ENCODE measurements at places on chromosomes 13 and 19. TPM values are rescaled to one million over a fixed set of nuclear protein-coding genes. Genes with fewer than 3 reads are reported as not detected.

DNA sequence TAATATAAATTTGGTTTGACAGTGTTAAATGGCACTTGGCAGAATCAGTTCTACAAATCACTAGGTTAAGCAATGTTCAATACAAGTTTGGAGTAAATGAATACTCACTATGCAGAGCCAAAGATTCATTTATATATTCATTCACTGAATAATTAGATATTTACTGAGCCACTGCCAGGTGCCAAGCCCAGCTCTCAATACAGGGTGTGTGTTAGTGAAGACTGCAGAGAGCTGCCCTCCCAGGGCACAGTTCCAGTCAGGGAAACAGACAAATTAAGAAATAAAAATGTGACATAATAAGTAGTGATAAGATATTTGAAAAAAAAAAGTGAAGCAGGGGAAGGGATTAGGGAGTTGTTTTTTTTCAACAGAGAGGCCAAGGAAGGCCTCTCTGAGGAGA, 411.7 kb downstream of the KCNRG start:
- no peaks in the 10 kb centered on the region for H3K36me3 ChIP-seq
- no peaks in the 10 kb centered on the region for H3K4me1 ChIP-seq
- DNase-seq = no peak

DNA sequence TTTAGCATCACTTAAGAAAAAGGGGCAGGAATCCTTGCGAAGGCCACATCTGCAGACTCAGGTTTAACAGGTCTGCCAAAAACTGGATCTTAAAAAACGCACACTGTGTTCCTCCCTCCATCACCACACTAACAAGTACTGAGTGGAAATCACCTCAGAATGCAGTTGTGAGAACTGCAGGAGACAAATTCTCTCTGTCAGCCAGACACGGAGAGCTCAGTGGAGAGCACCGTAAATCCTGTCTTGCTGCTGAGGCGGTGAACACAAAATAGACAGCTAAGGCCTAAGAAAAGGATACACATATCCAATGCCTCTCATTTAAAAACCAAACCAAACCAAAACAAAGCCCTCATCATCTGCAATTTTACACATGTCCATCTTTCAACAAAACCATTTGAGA, 1287.6 kb downstream of the EFNB2 start:
- no peaks in the 10 kb centered on the region for H3K27me3 ChIP-seq
- H3K36me3 ChIP-seq = no peaks in the 10 kb centered on the region
- DNase-seq = no peak
- H3K27ac ChIP-seq = no peak overlapping the region
- no peaks in the 10 kb centered on the region for H3K4me1 ChIP-seq

ZNF816 gene
- polyA plus RNA-seq = 5.1 TPM

GRCh38 chr13:42836930-42837690, 55.7 kb downstream of the FAM216B start:
- peak; percentile 91 for DNase-seq
- no peaks in the 10 kb centered on the region for H3K4me1 ChIP-seq
- no peaks in the 10 kb centered on the region for H3K36me3 ChIP-seq
- H3K27me3 ChIP-seq = no peaks in the 10 kb centered on the region
- H3K4me3 ChIP-seq = no peak overlapping the region
- no peak overlapping the region for H3K27ac ChIP-seq

GRCh38 chr19:51010066-51010795, 8.8 kb upstream of the KLK8 start:
- no peaks in the 10 kb centered on the region for H3K36me3 ChIP-seq
- H3K27ac ChIP-seq = no peak overlapping the region
- no peaks in the 10 kb centered on the region for H3K4me1 ChIP-seq

PEAK3 gene
- 0.11 TPM for polyA plus RNA-seq

DNA sequence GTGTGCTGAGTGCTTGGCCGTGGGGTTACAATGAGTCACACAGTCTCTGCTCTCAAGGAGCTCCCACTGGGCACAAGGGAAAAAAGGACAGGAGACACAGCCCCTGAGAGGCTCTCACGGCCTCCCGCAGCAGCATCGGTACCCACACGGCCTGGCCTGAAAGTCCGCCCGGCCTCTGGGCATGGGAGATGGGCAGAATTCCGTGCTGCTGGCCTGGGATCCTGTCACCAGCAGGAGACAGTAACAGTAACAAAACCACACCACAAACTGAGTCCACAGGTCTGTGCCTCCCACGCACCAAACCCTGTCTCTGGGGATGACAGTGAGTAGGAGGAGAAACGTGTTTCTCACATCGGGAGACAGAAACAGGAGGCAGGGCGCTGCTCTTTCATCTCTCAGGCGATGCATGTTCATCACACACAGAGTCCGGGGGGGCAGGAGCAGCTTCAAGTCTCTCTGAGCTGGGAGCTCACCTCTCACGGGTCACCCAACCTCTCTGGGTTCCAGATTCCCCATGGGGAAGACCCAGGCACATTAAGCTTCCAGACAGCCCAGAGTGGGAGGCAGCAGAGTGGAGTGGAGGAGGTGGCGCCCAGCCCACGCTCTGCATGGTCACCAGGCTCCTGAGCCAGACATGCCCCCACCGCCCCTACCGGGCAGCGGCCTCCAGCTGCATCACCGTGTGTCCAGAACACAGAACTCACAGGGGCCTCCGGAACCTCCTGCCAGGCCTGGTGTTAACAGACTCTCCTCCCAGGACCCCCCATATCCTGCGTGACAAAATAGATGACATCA, 124.7 kb upstream of the VSTM2B start:
- H3K27me3 ChIP-seq = no peaks in the 10 kb centered on the region
- H3K27ac ChIP-seq = no peak overlapping the region
- H3K4me3 ChIP-seq = no peak overlapping the region
- H3K36me3 ChIP-seq = peaks cover 3% of the 10 kb centered on the region
- H3K4me1 ChIP-seq = peaks cover 45% of the 10 kb centered on the region
- no peak for DNase-seq

DNA sequence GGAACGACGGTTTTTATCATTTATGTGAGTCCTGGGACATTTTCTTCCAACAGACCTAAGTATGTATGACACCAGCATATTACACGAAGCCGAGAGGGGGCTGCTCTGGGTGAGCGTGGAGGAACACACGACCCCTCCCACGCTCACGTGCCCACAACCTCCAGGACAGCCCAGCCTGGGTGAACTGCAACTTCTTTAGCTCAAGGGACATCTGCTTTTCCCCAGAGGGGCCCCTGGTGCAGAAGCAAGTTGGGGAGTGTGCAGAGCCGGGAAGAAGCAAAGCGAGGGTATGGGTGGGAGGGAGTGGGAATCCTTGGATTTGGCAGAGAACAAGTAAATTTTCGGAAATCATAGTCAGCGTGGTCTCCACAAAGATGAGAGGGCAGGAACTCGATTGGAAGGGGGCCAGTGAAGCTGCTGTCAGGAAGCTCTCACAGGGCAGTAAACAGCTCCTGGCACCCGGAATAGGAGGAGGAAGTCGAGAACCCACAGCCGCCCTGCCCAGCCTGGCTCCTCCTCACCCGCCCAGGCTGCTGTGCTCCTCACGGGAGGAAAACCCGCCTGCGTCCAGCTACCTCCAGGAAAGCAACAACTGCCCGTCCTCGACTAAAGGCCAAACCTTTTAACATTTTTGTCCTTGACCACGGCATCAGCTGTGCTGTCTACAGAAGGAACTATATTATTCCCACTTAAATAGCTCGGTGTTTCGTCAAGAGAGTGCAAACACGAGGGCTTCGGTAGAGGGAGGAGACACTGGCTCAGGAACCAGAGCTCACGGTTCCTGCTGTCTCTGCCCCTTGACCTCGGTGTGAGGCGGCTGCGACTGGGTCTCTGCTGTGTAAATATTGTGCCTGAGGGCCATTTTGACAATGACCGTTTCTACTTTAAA, 17.2 kb upstream of the CFAP97D2 start:
- peaks cover 43% of the 10 kb centered on the region for H3K4me1 ChIP-seq
- peaks cover 2% of the 10 kb centered on the region for H3K27me3 ChIP-seq
- no peak for DNase-seq
- H3K27ac ChIP-seq = no peak overlapping the region
- no peaks in the 10 kb centered on the region for H3K36me3 ChIP-seq

DNA sequence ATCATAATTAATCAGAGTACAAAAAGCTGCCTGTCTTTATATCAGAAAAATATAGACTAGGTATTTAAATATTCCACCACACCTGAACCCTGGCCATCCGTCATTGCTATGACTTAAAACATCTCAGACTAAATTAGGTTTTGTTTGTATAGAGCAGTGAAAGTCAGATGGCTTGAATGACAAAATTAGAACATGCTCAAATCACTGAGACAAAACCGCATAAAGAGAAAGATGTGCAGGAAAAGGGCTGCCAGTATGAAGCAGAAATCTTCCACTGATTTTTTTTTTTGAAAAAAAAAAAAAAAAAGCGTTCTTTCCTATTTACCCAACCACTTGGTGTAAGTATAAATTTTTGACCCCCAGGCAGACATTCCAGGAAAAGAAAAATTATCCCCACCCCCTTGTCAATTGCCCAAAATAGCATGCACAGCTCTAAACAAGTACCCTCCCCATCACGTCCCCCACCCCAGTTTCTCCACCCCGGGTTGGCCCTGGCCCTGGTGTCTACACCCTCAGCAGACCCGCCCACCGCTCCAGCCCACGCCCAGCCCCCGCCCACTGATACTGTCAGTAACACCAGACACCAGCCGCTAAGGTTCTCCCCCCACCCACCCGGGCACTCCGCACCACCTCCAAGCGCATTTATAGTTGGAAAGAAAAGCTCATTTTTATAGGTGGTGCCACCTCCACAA, 118.6 kb downstream of the URI1 start:
- DNase-seq = peak; percentile 64
- H3K4me3 ChIP-seq = no peak overlapping the region
- H3K27me3 ChIP-seq = no peaks in the 10 kb centered on the region
- no peaks in the 10 kb centered on the region for H3K36me3 ChIP-seq

DNA sequence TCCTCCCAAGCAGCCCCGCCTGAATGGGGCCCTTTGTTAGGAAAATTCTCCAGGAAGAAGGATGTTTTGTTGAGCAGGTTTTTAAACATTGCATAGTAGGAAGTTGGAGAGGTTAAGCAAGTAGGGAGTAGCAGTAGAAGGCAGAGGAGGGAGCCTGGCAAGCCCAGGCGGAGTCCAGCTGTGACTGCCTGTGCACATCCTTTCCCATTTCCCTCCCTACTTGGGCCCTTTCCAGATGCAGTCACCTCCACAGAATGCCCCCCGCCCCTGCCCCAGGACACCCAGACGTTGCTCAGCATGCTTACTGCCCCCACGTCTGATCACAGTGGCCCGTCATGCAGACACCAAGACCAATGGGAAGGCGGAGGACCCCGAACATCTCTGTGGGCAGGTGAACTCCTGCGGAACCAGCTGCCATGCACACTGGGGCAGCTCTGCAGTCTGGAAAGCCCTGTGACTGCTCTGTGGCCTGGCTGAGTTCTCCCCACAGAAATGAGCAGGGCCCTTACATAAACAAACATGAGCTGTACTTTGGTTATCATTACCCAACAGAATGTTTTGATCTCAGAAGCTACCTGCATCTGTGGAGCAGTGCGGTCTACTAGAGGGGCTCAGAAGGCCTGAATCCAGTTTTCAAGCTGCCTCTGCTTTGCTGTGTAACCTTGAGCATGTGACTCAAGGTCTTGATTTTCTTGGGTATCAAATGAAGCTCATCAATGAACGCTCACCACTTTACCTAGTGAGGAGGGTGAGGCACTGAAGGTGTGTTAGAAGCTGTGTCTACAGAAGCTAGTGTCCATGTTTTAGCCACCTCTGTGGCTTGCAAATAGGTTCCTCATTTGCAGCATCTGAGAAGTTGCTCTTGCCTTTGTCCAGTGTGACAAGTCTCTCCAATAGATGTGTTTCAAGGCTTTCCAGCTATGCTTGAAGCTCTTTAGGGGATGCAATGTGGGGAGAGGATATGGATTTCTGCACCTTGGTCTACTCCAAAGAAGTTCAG, 84.2 kb downstream of the TNFRSF19 start:
- DNase-seq = no peak
- H3K27me3 ChIP-seq = no peaks in the 10 kb centered on the region
- peaks cover 6% of the 10 kb centered on the region for H3K36me3 ChIP-seq
- H3K4me1 ChIP-seq = peaks cover 26% of the 10 kb centered on the region
- peak overlapping the region; percentile 65 for H3K27ac ChIP-seq

GRCh38 chr19:11067356-11068113, 21.7 kb upstream of the LDLR start:
- H3K4me3 ChIP-seq = no peak overlapping the region
- H3K27ac ChIP-seq = no peak overlapping the region
- peaks cover 5% of the 10 kb centered on the region for H3K4me1 ChIP-seq
- DNase-seq = no peak

GRCh38 chr13:40370661-40371060, 295.8 kb downstream of the FOXO1 start:
- H3K36me3 ChIP-seq = no peaks in the 10 kb centered on the region
- H3K4me3 ChIP-seq = no peak overlapping the region
- no peaks in the 10 kb centered on the region for H3K27me3 ChIP-seq
- DNase-seq = no peak
- no peak overlapping the region for H3K27ac ChIP-seq

- no peak for DNase-seq
- H3K27ac ChIP-seq = no peak overlapping the region
- peak overlapping the region; percentile 35 for H3K4me3 ChIP-seq
- peaks cover 5% of the 10 kb centered on the region for H3K36me3 ChIP-seq
- no peaks in the 10 kb centered on the region for H3K27me3 ChIP-seq
Measured at GRCh38 chr19:52638601-52639000, 446 bp upstream of the ZNF83 start.

APOC1 gene
- polyA plus RNA-seq = 101 TPM

ARMC6 gene
- polyA plus RNA-seq = 42.8 TPM

DNA sequence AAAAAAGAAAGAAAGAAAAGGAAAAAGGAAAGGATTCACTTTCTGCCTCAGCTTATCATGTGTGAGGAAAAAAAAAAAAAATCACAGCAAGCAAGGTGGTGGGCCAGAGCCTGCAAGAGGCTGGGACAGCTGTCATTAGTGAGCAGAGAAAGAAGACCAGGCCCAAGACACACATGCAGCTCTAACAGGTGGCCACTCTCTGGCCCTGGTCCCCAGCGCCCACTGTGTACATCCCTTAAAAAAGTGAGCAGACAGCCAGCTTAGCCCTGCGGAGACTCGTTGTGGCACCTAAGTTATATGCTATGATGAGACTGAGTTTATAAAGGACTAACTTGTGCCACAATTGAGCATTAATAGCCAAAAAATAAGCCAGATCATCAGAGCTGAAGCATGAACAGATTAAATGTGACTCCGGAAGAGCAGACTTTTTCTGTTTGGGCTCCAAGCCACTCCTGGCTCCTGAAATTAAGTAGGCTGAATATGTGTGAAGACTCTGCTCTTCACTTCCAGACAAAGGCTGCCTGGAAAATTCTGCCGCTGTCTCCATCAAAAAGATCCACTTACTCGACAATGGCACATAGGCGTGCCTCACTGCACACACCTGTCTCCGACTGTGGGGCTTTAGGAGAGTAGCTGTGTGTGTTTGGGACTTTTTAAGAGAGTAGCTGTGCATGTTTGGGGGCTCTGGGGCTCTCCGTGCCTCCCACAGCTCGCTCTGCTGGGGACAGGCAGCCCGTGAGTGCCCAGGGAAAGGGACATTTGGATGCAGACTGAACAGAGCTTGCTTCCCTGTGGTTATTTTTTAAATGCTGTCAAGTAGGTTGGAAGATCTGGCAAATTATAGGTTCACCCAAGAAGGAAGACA, 55.0 kb downstream of the LATS2 start:
- H3K4me1 ChIP-seq = peaks cover 27% of the 10 kb centered on the region
- H3K27ac ChIP-seq = peak overlapping the region; percentile 0
- no peaks in the 10 kb centered on the region for H3K36me3 ChIP-seq
- no peak overlapping the region for H3K4me3 ChIP-seq
- H3K27me3 ChIP-seq = no peaks in the 10 kb centered on the region
